Progenitor cell of endocrine pancreas (in vitro differentiated cells): ENCODE measurements at places on chromosomes 2 and 18. TPM values are rescaled to one million over a fixed set of nuclear protein-coding genes. Genes with fewer than 3 reads are reported as not detected.

- DNase-seq: no peak
These were observed 61.0 kb downstream of the LPIN1 start for GRCh38 chr2:11807156-11808015.

Gene PLEKHM3
- 18.0 and 19.2 TPM in 2 replicates for total RNA-seq

Gene AMER3
- total RNA-seq: 6.4 and 7.0 TPM in 2 replicates

Gene REG1B
- total RNA-seq: not detected in 2 replicates

Gene INHA
- 1.5 and 1.7 TPM in 2 replicates for total RNA-seq

Gene PXDN
- 242 and 256 TPM in 2 replicates for total RNA-seq
